ENCODE measurements at places on chromosomes 5 and 9.

GRCh38 chr5:1564182-1564748, 40.5 kb upstream of the LPCAT1 start:
- no peak for DNase-seq

- no peak for DNase-seq
Measured at GRCh38 chr9:34783951-34784487, 74.1 kb upstream of the CCL21 start.

GRCh38 chr5:37838152-37838932, 1.5 kb downstream of the GDNF start:
- no peak for DNase-seq

DNA sequence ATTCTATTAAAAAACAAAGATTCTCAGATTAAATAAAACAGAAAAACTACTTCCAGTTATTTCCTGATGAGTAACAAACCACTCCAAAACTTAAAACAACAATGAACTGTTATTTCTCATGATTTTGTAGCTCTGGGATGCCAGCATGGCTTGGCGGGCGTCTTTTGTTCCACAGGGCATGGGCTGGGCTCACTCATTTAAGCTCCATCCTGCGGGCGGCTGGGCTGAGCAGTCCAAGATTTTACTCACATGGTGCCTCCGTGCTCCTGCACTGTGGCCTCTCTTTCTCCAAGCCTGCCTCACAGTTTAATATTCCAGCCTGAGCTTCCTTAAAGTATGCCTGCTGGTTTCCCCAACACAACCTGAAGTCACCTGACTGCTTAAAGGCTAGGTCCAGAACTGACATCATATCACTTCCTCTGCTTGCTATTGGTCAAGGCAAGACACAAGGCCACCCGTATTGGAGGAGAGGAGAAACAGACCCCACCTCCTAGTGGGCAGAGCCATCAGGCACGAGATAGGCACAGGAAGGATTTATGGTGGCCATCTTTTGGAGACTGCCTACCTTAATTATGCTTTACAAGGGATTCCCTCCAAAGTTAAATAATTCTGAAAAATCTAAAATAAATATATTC, 41.6 kb upstream of the ZBTB43 start:
- DNase-seq: no peak

DNA sequence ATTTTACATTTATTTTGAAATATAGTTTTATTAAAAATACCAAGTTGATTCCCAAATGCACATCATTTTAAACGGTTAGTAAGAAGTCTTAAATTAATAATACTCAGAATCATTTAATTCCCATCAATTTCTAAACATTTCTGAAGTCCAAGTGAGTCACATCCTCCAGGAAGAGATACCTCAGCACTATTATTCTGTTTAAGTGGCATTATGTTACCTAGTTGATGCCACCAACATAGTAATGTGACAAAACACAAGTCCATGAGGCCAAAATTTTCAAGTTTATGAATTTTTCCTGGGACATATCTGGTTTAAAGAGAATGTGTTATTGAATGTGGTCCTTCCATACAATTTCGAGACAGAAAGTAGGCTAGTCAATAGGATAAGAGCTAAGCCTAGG, 1348.3 kb upstream of the CDH9 start:
- no peak for DNase-seq
